RWPE2 (cell line): ENCODE measurements at places on chromosomes 16 and 17.

GRCh38 chr16:11611871-11612664 is 25.3 kb upstream of the LITAF start:
- H3K27me3 ChIP-seq: no peaks in the 10 kb centered on the region
- DNase-seq: no peak
- peaks cover 30% of the 10 kb centered on the region for H3K4me1 ChIP-seq
- H3K27ac ChIP-seq: peak overlapping the region; percentile 62
- H3K36me3 ChIP-seq: no peaks in the 10 kb centered on the region

DNA sequence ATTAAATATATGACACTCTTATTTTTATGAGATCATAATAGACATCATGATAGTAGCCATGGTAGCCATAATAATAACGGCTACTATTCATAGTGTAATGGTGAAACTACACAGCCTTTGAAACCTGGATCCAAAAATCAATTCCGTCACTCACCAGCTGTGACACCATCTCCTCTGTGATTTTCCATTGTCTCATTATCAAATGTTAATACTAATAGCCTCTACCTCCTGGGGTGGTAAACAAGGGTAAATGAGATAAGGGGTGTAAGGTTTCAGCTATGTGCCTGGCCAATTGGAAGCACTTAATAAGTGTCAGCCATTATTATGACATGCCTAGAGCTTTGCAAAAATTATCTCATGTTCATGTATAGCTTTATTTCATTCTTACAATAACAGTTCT is 88.6 kb downstream of the CACNG3 start:
- H3K36me3 ChIP-seq: no peaks in the 10 kb centered on the region
- no peaks in the 10 kb centered on the region for H3K4me1 ChIP-seq
- H3K27ac ChIP-seq: no peak overlapping the region
- DNase-seq: no peak

- H3K4me1 ChIP-seq: no peaks in the 10 kb centered on the region
- H3K27ac ChIP-seq: no peak overlapping the region
- no peak for DNase-seq
- no peaks in the 10 kb centered on the region for H3K27me3 ChIP-seq
- no peak overlapping the region for H3K4me3 ChIP-seq
These were observed 69.4 kb downstream of the NTN1 start for GRCh38 chr17:9090641-9091096.

GRCh38 chr17:34024386-34024785 is 230.7 kb upstream of the CCL2 start:
- H3K4me1 ChIP-seq: no peaks in the 10 kb centered on the region
- H3K27ac ChIP-seq: no peak overlapping the region
- DNase-seq: no peak

- H3K27ac ChIP-seq: no peak overlapping the region
- H3K4me1 ChIP-seq: no peaks in the 10 kb centered on the region
- H3K27me3 ChIP-seq: no peaks in the 10 kb centered on the region
- DNase-seq: peak; percentile 45
These were observed 12.6 kb upstream of the ATP6V0C start for GRCh38 chr16:2500918-2501750.

GRCh38 chr17:57565176-57565575 is 179.9 kb downstream of the CCDC182 start:
- no peak overlapping the region for H3K4me3 ChIP-seq
- H3K36me3 ChIP-seq: no peaks in the 10 kb centered on the region
- DNase-seq: no peak
- H3K27me3 ChIP-seq: no peaks in the 10 kb centered on the region
- no peak overlapping the region for H3K27ac ChIP-seq
- H3K4me1 ChIP-seq: peaks cover 1% of the 10 kb centered on the region

GRCh38 chr17:29615048-29615385 is 7.7 kb downstream of the CORO6 start:
- peaks cover 6% of the 10 kb centered on the region for H3K27me3 ChIP-seq
- H3K4me1 ChIP-seq: peaks cover 4% of the 10 kb centered on the region
- no peaks in the 10 kb centered on the region for H3K36me3 ChIP-seq
- no peak overlapping the region for H3K27ac ChIP-seq
- DNase-seq: no peak

DNA sequence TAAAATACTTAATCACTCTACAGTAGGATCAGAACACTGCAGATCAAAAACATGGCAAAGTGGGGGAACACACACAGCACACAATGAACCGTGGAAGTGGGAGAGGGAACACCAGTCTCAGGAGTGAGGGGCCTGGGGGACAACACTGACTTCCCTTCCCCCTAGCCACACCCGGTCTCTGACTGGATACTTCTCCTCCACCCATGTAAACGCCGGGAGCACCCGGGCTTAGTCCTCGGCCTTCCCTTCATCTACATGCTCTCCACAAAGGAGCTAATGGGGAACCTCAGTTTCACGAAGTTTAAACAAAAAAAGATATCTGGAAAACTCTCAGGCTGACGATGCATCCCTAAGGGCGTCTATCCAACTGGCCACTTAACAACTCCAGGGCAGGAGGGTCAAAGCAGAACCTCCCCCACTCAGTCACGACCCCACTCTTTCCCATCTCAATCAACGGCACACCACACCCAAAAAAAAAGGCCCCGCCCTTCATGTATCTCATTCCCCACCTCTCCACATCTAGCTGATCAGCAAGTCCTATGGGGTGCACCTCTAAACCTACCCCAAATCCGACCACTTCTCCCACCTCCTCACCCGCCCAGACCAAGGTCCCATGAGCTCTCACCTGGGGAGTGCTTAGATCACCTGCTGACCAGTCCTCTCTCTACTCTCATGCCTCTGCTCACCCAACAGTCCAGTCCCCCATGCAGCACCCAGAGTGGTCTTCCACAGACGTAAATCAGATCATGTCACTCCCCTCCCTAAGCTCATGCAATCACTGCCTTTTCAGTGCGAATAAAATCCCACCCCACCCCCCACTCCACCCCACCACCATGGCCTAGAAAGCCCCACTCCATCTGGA is 7.4 kb downstream of the ZDHHC7 start:
- peaks cover 76% of the 10 kb centered on the region for H3K4me1 ChIP-seq
- H3K36me3 ChIP-seq: peaks cover 60% of the 10 kb centered on the region
- peak overlapping the region; percentile 99 for H3K27ac ChIP-seq
- H3K27me3 ChIP-seq: no peaks in the 10 kb centered on the region

GRCh38 chr17:74601944-74602572 is 10.0 kb upstream of the CD300LD start:
- H3K4me1 ChIP-seq: peaks cover 21% of the 10 kb centered on the region
- DNase-seq: no peak
- no peak overlapping the region for H3K27ac ChIP-seq
- no peaks in the 10 kb centered on the region for H3K27me3 ChIP-seq
- no peaks in the 10 kb centered on the region for H3K36me3 ChIP-seq

DNA sequence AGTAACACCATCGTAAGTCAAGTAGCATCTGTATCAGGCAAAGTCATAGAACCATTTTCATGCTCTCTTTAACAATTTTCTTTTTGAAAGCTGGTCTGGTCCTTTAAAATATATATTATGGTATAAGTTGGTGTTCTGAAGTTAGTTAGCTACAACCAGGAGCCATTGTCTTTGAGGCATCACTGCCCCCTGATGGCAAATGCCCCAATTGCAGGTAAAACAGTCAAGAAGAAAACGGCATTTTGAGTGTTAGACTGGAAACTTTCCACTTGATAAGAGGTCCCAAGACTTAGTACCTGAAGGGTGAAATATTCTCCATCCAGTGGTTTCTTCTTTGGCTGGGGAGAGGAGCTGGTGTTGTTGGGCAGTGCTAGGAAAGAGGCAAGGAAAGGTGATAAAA is 14.1 kb downstream of the TP53 start:
- no peak overlapping the region for H3K4me3 ChIP-seq
- DNase-seq: no peak
- peaks cover 72% of the 10 kb centered on the region for H3K36me3 ChIP-seq
- H3K27me3 ChIP-seq: no peaks in the 10 kb centered on the region
- no peaks in the 10 kb centered on the region for H3K4me1 ChIP-seq
- H3K27ac ChIP-seq: no peak overlapping the region

GRCh38 chr16:57742543-57742942 is 7.0 kb downstream of the KATNB1 start:
- no peak overlapping the region for H3K27ac ChIP-seq
- no peaks in the 10 kb centered on the region for H3K27me3 ChIP-seq
- no peaks in the 10 kb centered on the region; the same call in 1 of the 2 replicates for H3K36me3 ChIP-seq
- no peaks in the 10 kb centered on the region for H3K4me1 ChIP-seq
- no peak for DNase-seq

GRCh38 chr16:71542377-71542776 is 16.2 kb downstream of the CHST4 start:
- no peak overlapping the region for H3K27ac ChIP-seq
- H3K36me3 ChIP-seq: no peaks in the 10 kb centered on the region
- no peaks in the 10 kb centered on the region for H3K4me1 ChIP-seq

DNA sequence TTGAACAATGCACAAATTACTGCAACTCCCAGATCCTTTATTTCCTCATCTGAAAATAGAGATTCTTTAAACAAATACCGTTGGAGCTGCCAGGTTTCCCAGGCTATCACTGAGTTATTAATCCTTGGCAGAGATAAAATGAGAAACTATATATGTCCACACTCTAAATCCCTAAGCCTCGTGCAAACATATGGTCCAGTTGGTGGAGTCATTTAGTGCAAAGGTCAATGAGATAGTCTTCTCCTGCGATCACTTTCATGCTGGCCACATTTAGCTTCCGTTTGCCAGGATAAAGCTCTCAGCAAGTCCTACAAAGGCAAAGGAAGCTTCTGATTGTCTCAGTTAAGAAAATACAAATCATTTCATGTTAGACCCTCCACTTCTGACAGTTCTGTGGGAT is 11.0 kb downstream of the GRIN2A start:
- no peak for DNase-seq
- H3K4me3 ChIP-seq: no peak overlapping the region
- no peak overlapping the region for H3K27ac ChIP-seq
- H3K4me1 ChIP-seq: no peaks in the 10 kb centered on the region
- peaks cover 4% of the 10 kb centered on the region for H3K27me3 ChIP-seq

DNA sequence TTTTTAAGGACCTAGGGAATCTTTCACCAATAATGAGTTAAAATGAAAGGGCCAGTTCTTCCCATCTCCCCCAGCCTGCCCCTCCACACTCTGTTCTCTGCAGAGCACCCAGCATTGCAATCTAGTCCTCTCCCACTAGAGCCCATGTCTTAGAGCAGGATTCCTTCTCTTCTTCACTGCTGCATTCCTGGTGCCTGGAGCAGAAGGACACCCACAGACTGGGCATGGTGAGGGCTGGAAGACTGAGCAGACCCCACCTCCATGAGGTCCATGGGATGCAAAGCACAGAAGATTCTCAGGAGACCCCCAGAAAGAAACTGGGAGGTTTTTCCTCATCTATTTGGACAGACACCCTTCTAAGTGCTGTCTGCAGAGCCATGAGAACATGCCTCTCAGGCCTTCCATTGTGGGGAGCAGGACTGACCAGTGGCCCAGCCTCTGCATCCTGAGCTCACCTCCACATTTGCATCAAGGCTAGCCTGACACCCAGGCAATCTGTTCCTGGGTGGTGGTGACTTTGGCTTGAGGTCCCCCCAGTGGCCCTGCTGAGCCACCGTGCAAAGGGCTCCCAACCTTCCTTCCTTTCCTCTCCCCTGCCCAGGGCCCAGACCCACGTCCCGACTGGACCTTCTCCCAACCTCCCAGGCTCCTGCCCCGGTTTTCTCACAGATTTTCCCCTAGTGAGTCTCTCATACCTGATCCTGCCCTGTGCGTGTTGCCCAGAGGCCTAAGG is 74.2 kb upstream of the ZNF469 start:
- no peak for DNase-seq
- H3K36me3 ChIP-seq: no peaks in the 10 kb centered on the region
- H3K27ac ChIP-seq: no peak overlapping the region
- no peak overlapping the region for H3K4me3 ChIP-seq

DNA sequence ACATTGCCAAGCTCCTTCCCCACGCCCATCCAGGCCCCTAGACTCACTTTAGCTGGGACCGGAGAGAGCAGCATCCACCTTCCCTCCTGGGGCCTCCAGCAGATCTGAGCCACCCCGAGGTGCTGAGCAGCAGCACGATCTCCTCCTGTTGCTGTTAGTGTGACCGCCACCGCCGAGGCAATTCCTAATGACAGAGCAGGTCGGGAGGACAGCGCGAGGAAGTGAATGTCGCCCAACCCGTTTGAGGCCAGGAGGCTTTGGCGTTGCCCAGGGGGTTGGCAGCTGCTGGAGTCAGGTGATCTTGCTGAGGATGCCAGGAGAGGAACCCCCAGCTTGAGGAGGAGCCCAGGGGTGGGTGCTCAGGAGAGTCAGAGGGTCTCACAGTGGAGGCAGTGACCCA is at the start of gene RNF222:
RNF222 (minus strand) TSS at position 192 of the 400 bp plus-strand sequence. CDS start 4,366 bp downstream, outside the sequence.
- no peak within 1 kb of the TSS for H3K27ac ChIP-seq
- peaks cover 9% of the 10 kb centered on the region for H3K4me1 ChIP-seq
- DNase-seq: no peak
- no peaks in the 10 kb centered on the region for H3K36me3 ChIP-seq

- H3K4me3 ChIP-seq: no peak overlapping the region
- H3K36me3 ChIP-seq: peaks cover 78% of the 10 kb centered on the region
- peak overlapping the region; percentile 74 for H3K27ac ChIP-seq
- H3K4me1 ChIP-seq: peaks cover 17% of the 10 kb centered on the region
- no peaks in the 10 kb centered on the region for H3K27me3 ChIP-seq
These were observed 41.1 kb upstream of the CLEC18B start for GRCh38 chr16:74462361-74462760.

- no peak for DNase-seq
- H3K27me3 ChIP-seq: no peaks in the 10 kb centered on the region
- H3K4me1 ChIP-seq: peaks cover 7% of the 10 kb centered on the region
- no peak overlapping the region for H3K27ac ChIP-seq
- no peak overlapping the region for H3K4me3 ChIP-seq
- no peaks in the 10 kb centered on the region for H3K36me3 ChIP-seq
These were observed 47.6 kb downstream of the HSD17B2 start for GRCh38 chr16:82082543-82083244.

GRCh38 chr17:74916136-74916850 is 6.8 kb downstream of the USH1G start:
- H3K4me3 ChIP-seq: no peak overlapping the region
- no peaks in the 10 kb centered on the region for H3K4me1 ChIP-seq
- H3K27ac ChIP-seq: no peak overlapping the region
- no peaks in the 10 kb centered on the region for H3K27me3 ChIP-seq

- H3K4me3 ChIP-seq: no peak overlapping the region
- H3K4me1 ChIP-seq: no peaks in the 10 kb centered on the region
- H3K27me3 ChIP-seq: peaks cover 7% of the 10 kb centered on the region
These were observed 2.5 kb downstream of the PIK3R5 start for GRCh38 chr17:8963014-8963413.

DNA sequence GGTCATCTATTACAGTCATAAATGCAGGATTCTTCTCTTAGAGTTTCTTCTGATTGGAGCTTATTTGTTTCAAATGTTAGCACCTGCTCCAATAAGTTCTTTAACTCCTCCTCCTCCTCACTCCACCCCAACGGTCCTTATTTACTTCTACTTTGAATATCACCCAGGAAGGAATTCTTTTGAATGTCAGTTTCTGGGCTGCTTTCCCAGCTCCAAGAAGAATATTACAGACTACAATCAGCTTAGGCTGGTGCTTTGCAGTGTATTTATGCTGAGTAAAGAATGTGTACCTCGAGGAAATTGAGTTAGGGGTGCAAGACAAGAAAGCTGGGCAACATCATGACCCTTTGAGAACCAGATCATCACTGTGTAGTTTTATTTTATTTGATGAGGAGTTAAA is 30.8 kb downstream of the MAP3K3 start:
- H3K27me3 ChIP-seq: no peaks in the 10 kb centered on the region
- H3K36me3 ChIP-seq: peaks cover 34% of the 10 kb centered on the region
- no peak for DNase-seq
